ENCODE measurements at places on chromosomes 3 and 15.

DNA sequence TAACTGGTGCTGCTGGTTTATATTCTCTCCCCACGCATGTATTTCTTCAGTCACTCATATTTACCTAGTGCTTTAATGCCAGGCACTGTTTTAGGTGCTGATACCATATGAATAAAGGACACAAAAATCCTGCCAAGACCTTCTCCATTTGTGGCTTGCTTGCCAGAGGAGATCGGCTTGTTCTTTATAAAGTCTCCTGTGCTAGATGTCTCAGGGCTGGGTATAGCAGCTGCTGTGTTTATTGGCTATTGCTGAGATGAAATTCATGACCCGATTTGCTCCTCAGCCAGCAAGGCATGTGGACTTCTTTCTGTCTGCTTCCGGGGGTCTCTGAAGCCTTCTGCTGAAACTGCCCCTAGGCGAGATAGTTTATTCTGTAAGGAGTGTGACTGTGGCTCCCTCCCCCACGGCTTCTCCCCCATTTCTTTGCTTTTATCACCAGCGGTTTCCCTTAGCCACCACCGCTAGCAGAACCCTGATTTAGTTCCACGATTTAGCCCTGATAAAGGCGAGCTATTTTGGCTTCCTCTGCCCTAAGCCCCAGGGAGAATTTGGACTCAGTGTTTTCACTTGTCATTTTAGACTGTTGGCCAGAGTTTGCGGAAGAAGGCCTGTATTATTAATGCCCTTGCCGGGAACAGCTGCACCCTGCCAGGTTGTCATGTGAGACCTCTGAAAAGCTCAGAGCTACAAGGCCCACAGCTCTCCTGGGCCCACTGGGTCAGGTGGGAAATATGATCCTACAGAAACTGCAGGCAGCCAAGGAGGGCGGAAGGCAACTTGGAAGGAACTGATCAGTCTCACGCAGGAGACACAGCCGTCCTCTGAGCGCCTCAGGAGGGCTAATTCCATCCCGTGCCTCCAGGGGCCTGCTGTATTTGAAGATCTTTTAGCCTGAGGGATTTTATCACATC is 46.8 kb downstream of the ST6GAL1 start:
- no peak for DNase-seq

GRCh38 chr3:98151241-98151640 is 4.0 kb downstream of the OR5H14 start:
- DNase-seq, result no peak

- no peak for DNase-seq
These were observed 985 bp downstream of the VPS13C start for GRCh38 chr15:62059108-62059815.

DNA sequence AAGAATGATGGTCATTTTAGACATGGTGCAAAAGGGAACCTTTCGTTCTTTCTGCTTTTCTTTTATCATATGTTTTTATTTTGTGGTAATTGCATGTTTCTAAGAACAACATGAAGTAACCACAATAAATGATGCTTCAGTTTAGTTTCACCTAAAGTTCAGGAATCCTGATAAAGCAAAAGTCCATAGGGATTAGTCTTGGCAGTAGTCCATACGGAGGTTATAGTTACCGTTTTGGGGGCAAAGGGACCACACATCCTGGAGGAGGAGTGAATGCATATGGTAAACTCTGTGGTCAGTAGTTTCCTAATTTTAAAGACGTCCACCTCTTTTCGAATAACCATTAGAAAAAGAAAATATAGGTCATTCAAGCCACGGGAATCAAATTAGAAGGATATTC is 141.5 kb downstream of the MCTP2 start:
- DNase-seq, result no peak

- no peak for DNase-seq
These were observed 19.5 kb upstream of the PHC3 start for GRCh38 chr3:170200987-170201386.

GRCh38 chr3:130963878-130964277 is 62.7 kb downstream of the ASTE1 start:
- peak; percentile 34 for DNase-seq

DNA sequence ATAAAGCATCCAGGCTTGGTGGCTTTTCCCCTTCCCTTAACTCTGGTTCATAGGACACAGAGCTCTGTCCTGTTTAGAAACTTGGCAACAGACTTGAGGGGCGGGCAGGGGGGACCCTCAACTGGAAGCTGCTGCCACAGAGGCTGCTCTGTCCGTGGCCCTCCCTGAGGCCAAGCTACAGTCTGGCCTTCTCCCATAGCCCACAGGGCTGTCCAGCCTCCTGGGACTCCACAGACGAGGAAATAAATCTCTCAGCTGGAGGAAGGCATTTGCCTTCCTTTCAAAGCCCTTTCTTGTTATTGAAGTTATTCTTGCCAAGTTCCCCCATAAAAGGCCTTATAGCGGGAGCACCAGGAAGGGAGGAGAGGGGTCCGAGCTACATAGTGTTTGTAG is 248.8 kb upstream of the TPM1 start:
- no peak for DNase-seq

GRCh38 chr3:179432021-179432420 is 19.2 kb downstream of the GNB4 start:
- no peak for DNase-seq

Measured in SK-N-MC (cell line).